ENCODE measurements at places on chromosomes 13 and 19. TPM values are rescaled to one million over a fixed set of nuclear protein-coding genes. Genes with fewer than 3 reads are reported as not detected.

GRCh38 chr13:29934531-29935308 is 84.3 kb upstream of the UBL3 start:
- DNase-seq: no peak

GRCh38 chr19:48607359-48607755 is 815 bp downstream of the SPACA4 start:
- DNase-seq: no peak

GRCh38 chr19:5480427-5480836 is 25.2 kb downstream of the ZNRF4 start:
- no peak for DNase-seq

The SLC7A10 gene
- total RNA-seq: 0.27 TPM

The CYP4F11 gene
- 0.68 TPM for total RNA-seq

The LHFPL6 gene
- 69.2 TPM for total RNA-seq

Measured in sigmoid colon (tissue), 7 donors.